ENCODE measurements at places on chromosomes 2 and 18.

GRCh38 chr2:42921147-42921520 lies 128.8 kb upstream of the HAAO start:
- DNase-seq = no peak

DNA sequence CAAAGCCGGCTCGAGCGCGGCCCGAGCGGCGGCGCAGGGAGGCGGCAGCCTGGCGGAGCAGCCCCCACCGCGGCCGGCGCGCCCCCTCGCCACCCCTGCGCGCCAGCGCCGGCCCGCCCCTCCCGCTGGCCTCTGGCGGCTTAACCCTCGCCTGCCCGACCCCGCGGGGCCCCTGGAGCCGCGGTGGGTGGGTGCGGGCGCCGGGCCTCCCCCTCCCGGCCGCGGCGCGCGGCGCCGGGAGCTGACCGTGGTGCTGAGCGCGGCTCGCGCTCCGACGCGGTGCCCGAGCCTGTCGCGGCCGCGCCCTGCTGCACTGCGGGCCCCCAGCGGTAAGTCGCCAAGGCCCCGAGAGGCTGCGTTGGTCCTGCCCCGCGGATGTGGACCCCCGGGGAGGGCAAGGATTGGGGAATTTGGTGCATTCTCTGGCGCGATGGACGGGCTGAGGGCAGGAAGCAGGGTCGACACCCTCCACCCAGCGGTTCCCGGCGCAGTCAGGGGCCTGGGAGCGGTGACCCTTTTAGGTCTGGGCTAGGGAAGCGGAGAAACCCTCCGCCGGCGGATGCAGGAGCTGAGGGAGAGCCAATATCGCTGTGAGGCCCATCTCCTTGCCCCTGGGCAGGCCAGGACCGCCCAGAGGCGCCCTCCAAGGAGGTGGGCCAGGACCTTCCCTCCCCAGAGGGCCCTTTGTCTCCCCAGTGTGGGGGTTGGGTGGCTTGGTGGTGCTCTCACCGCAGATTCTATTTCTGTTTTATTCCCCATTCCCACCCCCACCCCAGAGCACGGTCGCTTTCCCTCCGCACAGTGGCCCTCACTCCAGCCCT lies 923 bp downstream of the AMER3 start:
- no peak for DNase-seq

GRCh38 chr2:54574860-54575247 lies 118.7 kb downstream of the SPTBN1 start:
- DNase-seq = no peak

GRCh38 chr2:236855866-236856847 lies 229.5 kb upstream of the COPS8 start:
- no peak for DNase-seq

DNA sequence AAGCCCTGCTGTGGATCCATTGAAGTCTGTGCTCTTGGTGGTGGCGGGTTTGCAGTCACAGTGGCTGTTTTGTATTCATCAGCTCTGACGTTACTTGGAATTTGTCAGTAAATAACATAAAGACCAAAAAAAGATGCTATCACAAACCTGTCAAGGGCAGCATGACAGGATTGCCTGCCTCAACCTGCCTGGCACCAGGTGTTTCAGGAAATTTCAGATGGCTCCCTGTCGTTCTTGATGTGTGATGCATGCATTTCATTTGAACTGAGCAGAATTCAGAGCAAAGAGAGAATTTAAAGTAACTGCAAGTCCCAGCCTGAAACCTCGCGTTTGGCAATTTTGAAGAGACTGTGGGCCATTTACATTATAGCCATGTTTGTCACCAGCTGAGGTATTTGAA lies 50.3 kb upstream of the EPC2 start:
- DNase-seq = no peak

Measured in stimulated activated CD8-positive, alpha-beta memory T cell treated with anti-CD3 and anti-CD28 coated beads, Interleukin-4, amount 100 ng/mL, for 4 hours (primary cell).